ENCODE measurements at places on chromosomes 3 and 15.
A peak's percentile ranks its signal among the peaks of the same experiment; 100 is the strongest.

DNA sequence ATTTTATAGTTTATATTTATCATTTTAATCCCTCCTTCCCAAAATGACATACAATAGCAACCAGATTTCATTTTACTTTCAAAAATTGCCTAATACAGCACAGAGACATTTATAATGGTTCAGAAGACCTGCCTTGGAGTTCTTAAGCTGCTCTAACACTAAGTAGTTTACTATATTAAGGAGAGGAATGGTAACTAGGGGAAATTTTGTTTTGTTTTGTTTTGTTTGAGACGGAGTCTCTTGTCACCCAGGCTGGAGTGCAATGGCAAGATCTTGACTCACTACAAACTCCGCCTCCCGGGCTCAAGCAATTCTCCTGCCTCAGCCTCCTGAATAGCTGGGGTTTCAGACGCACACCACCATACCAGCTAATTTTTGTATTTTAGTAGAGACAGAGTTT is 22.8 kb upstream of the CCDC50 start:
- no peak for DNase-seq

DNA sequence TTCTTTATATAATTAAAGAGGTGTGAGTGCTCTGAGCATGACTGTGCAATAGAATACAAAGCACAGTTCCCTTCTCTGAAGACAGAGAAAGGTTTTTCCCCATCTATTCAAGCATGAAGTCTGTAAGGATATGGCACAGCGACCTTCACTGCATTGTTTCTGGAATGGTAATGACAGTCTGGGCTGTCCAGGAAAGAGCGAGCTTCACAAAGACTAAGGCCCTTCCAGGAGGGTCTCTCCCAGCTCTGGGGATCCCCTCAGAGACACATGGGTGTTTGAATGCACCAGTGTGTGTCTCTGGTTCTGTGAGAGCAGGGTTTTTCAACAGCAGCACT is 179.9 kb upstream of the NR2E3 start:
- no peak for DNase-seq

- no peak for DNase-seq
Observed at GRCh38 chr15:99546441-99547100, 19.2 kb upstream of the MEF2A start.

- no peak for DNase-seq
Observed at GRCh38 chr15:70329179-70329578, 231.5 kb upstream of the TLE3 start.

DNA sequence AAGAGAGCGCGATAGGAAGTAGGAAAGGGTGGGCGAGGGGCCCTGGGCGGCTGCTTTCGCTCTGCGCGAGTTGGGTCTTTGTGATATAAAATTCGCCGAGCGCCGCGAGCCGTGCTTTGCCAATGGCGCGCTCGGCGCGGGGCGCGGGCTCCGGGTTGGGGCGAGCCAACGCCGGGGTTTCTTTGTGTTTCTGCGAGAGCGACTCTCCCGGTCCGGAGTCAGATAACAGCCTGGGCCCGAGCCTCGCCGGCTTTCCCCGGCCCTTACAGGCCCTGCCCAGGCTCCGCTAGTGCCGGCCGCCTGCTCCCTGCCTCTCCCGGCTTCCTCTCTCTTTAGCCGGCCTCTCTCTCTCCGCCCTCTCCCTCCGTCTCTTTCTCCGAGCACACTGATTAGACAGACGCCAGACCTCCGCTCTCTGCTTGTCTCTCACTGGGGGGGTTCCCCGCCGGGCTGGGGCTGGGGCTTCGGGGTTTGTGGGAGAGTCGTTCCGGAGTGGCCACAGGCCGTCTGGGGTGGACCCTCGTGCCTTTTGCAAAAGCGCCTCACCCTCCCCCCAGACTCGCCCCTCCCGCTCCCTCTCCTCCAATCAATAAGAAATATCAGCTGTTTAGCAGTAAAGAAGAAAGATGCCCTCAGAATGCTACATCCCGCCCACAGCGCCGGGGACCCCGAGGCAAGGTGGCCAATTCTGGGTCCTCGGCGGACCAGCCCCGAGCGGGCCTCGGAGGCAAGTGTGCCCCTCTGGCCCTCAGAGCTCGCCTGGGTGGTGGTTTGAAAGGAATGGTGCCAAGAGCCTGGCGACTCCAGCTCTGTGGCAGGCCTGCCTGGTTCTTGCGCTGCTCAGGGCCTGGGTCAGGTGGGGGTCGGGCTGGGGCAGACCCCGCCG is 2.9 kb downstream of the NR2F2 start:
- DNase-seq: no peak

DNA sequence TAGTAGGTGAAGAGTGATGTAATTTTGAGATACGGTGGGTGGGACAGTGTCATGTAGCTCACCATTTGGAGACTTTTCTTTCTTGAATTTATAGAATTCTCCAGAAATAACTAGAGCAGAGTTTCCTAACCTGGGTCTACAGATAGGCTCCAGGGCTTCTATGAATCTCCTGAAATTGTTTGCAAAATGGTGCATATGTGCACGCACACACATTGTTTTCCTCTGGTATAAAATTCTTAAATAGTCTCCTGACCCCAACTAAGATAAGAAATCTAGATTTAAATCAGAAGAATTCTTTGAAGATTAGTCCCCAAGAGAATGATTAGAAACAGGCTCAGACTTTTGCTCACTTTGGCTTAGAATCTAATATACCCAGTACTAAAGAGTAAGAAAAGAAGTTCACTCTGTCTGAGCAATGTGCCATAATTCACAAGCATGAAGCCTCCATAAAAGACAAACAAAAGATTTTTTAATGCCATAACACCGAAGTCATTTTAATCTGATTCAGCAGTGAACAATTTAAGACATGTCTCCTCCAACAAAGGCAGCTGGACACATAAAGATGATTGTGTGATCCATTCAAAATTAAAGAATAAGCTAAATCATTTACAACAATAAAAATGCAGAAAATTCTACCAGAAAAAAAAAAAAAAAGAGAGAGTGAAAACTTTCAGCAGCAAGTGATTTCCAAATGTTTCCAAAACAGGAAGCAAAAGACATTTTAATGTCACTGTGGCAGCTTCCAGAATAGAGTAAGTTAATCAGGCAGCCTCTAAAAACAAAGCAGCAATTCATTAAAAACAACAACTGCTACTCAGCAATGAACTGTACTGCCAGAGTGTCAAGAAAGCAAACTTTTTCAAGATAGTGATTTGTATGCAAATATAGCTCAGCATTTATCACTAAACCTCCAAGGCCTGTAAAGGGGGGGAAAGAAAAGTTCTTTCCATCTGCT is 975.5 kb upstream of the CFAP20DC start:
- peak; percentile 8 for DNase-seq

- DNase-seq: no peak
Observed at GRCh38 chr15:79689030-79689429, 207.8 kb downstream of the MTHFS start.

- DNase-seq: no peak
Observed at GRCh38 chr3:31924610-31925270, 56.3 kb downstream of the OSBPL10 start.

GRCh38 chr15:96222981-96223380 is 107.5 kb upstream of the NR2F2 start:
- no peak for DNase-seq

GRCh38 chr3:109337393-109337792 is at the start of gene DPPA4:
Gene DPPA4, minus strand, starts transcription at chr3:109337546. Its CDS starts 29 bp downstream, at chr3:109337517.
- no peak for DNase-seq

DNA sequence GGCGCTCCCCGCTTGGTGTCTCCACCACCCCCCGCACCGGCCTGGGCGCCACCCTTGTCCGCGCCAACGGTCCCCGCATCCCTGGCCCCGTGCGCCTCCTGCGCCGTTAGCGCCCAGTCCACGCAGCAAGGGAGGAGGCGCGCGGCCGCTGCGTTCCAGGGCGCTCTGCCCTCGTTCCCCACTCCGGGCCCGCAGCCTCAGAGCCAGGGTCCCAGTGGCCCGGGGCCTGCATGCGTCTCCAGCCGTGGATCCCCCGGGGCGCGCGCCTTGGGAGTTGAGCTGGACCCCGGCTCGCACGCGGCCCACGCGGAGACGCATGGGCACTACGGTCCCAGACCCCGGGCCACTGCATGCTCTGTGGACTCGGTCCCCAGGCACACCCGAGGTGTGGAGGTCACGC is 7.4 kb upstream of the ITPKA start:
- DNase-seq: no peak

DNA sequence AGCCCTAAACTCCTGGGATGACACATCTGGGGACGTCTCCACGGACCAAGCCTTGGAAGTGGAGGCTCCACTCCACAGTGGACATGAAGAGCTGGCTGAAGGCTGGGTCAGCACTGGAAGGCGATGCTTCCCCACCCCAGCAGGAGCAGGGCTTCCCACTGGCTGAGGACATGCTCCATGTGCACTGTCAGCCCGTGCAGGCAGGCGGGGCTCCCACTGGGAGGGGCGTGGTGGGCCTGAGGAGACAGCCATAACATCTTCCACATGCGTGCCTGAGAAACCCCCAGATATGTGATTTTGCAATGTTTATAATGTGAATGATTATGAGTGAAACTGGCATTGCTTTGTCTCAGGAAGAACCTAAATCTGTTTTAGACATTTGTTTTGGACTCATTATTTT is 231.3 kb downstream of the KLF13 start:
- no peak for DNase-seq

DNA sequence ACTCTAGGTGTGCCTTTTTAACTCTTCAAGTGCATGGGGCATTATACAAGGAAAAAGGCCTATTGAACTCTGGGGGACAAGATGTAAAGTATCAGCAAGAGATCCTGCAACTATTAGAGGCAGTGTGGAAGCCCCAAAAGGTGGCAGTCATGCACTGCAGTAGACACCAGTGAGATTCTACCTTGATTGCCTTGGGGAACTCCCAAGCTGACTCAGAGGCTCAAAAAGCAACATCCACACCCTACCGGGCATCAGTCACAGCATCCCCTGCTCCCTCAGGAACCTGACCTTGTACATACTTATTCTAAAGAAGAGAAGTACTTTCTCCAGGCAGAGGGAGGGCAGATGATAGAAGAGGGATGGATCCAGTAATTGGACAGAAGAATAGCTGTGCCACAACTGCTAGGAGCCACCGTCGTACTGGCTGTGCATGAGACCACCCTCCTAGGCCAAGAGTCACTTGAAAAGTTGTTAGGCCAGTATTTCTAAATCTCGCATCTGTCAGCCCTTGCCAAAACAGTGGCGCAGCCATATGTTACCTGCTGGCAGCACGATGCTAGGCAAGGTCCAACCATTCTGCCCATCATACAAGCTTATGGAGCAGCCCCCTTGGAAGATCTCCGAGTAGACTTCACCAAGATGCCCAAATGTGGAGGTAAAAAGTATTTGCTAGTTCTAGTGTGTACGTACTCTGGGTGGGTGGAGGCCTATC is 523.1 kb upstream of the FRG2C start:
- no peak for DNase-seq

GRCh38 chr3:177279118-177279815 is 82.0 kb upstream of the TBL1XR1 start:
- no peak for DNase-seq

DNA sequence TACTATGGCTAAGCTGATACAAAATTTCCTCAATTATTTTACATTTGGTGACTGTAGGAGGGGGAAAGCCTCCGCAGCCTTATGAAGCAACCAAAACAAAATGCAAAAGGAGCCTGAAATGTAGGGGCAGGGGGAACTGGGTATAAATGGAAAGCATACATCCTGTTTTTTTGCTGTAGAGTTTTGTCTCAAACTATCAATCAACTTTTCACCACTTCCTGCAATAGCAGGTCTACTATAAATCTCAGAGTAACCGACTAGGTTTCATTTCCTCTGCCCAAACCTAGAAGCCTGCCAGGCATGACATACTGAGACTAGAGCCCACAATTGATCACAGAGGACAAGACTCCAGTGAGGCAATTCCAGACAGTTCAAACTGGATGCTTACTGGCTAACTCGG is 91.3 kb downstream of the SHQ1 start:
- no peak for DNase-seq

- DNase-seq: no peak
Observed at GRCh38 chr15:59691194-59691805, 2.2 kb upstream of the BNIP2 start.

DNA sequence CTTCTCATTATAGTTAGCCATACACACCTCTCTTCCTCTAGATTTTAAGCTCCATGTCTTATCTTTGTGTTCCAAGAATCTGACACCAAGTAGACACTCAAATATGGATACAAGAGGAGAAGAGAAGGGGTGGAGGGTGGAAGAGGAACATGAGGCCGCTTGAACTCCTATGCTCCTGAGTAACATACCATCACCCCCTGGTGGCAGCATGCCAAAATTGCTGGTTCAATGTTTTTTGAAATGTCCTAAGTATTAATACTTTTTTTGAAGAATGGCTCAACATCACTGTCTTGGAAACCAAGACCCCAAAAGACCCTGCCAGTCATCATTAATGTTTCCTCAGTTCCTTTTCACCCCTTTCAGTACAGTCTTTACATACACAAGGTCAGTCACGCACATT is 71.8 kb upstream of the HACD2 start:
- no peak for DNase-seq

DNA sequence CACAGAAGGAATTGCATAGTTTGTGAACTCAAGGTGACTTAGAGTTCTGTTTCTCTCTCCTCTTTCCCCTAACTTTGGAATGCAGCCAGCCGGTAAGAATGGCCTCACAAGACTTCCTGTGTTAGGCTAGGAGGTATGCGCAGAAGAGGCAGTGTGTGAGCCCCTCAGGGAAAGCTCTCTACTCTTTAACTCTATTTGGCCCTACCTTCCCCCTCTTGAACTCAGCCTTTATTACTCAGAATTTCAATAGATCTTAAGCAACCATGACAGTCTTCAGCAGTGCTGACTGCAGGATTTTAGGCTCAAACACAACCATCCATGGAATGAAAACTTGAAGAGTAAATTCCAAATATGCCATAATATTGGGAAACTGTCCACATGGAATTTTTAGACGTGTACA is 209.5 kb downstream of the DTWD1 start:
- no peak for DNase-seq

DNA sequence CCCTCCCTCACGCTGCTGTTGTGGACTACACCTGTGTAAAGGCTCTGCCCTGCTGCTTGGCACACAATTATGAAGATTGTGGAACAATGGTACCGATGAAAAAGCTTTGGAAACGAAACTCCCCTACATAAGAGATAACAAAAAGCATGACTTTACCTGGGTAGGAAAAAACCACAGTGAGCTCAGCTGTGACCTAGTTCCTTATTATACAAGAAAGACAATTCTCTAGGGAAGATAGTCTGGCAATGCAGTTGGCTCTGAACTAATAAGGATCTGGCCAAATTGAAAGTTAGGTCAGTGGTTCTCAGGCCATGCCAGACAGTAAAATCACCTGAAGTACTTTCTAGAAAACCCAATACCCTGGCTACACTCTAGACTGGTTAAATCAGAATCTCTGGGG is 16.1 kb downstream of the CLEC3B start:
- DNase-seq: no peak
